ENCODE measurements at places on chromosomes 3 and 15.

- no peak for DNase-seq
Observed at GRCh38 chr3:75303741-75304140, 360.4 kb upstream of the FRG2C start.

DNA sequence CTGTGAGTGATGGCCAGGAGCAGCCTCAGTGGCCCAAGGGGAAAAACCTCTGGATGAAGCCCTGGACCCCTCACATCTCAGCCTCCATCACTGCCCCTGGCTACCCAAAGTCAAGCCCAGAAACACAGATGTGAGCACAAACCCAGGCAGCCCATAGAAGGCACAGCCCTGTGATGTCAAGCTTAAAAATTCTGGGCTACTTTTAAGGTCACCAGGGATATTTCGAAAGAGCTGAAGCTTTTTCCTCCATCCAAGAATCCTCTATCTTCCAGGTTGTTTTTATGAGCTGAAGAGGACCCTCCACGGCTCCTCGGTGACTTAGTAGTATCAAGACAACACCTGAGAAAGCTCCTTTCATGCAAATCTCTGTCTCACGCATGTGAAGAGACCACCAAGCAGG lies 11.5 kb downstream of the LIPC start:
- DNase-seq = no peak

- DNase-seq = no peak
Observed at GRCh38 chr3:170961616-170962400, 53.4 kb upstream of the EIF5A2 start.

GRCh38 chr3:155112661-155113389 lies 32.7 kb downstream of the MME start:
- no peak for DNase-seq

GRCh38 chr3:44890852-44891251 lies 16.4 kb downstream of the TGM4 start:
- no peak for DNase-seq

GRCh38 chr15:52261498-52262242 lies 33.9 kb downstream of the MYO5C start:
- peak; percentile 25 for DNase-seq

GRCh38 chr3:155917781-155918180 lies 47.3 kb downstream of the GMPS start:
- no peak for DNase-seq

DNA sequence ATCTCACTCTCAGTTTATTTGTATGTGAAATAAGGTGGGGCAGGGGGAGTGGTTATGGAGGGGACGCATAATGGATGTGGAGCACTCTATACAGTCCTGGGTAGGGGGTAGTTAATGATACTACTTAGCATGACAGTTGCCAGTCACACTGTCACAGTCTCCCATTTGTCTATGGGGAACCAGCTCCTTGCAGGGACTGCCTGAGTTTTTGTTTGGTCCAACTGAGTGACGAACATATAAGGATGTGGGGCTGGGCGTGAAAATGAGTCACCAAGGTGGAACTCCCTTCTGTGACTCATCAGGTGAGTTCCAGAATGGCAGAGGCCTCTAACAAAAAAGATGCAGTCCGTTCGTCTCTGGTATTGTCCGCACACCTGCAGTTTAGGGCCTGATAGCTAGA lies 235.3 kb upstream of the ST8SIA2 start:
- DNase-seq = no peak

- DNase-seq = no peak
Observed at GRCh38 chr3:100106094-100106493, 8.2 kb downstream of the FILIP1L start.

DNA sequence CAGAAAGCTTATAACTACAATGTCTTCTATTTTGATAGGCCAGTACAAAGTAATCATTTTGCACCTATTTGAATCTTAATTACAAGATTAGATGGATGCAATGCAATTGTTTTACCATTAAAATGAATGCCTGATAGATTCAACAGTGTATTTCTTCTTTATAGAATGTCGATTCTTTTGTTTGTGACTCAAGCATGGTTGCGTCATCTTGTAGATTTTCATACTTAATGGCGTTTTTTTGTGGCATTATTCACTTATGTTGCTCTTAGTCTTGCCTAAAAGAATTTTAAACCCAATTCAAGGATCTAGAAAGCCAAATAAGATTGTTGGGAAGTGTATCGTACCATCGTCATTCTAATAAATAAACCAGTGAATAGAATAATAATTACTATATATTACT lies 21.4 kb downstream of the ZBTB38 start:
- DNase-seq = no peak

- no peak for DNase-seq
Observed at GRCh38 chr15:70995383-70995970, 102.9 kb downstream of the LRRC49 start.

- no peak for DNase-seq
Observed at GRCh38 chr15:42387603-42388002, 28.3 kb downstream of the CAPN3 start.

DNA sequence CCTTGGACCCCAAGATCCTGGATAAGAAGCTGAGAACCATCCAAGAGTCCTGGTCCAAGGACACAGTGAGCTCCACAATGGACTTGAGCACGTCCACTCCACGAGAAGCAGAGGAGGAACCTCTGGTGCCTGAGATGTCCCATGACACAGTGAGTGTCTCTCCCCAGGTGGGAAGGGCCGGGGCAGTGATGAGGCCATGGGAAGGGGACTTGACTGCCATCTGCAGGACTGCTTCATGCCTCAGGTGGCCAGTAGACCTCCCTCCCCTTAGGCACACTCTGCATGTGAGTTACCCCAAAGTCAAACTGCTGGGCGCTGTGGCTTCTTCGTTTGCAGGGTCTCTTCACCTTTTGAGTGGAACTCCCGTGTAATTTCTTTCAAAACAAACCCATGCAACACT lies 59.7 kb downstream of the CCDC33 start:
- no peak for DNase-seq

GRCh38 chr15:74955017-74955416 lies 1.6 kb downstream of the RPP25 start:
- no peak for DNase-seq

DNA sequence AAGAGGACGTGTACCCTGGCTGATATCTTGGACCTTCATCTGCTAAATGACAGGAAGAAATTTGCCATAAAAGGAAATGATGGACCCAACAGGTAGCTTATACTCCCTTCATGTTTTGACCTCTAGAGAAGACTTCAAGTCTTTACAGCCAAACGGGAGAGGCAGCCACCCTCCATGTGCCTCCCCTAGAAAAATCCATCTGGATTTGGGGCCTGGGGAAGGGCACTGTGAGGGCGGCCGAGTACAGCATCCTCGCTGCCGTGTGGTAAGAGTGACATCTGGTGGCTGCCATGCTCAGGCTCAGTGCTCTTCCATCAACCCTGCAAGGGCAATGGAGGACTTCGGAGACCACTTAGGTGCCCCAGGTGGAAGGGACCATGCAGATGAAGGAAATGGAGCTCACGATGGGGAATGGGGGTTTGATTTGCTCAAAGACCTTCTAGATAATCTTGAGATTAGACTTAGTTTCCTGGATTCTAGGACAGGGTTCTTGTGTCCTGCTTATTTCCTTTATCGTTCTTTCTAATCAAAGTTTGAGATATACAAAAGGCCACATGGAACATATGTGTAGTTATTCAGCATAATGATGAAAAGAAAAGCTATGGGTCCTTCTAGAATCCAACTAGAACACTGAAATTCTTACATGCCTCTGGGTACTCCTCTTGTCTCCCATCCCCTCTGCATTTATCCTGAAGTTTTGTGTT lies 44.4 kb downstream of the AQP9 start:
- DNase-seq = peak; percentile 6

GRCh38 chr15:40743921-40744814 lies 10.9 kb downstream of the RMDN3 start:
- peak; percentile 56 for DNase-seq

GRCh38 chr3:126959921-126960603 lies 22.9 kb upstream of the PLXNA1 start:
- no peak for DNase-seq

DNA sequence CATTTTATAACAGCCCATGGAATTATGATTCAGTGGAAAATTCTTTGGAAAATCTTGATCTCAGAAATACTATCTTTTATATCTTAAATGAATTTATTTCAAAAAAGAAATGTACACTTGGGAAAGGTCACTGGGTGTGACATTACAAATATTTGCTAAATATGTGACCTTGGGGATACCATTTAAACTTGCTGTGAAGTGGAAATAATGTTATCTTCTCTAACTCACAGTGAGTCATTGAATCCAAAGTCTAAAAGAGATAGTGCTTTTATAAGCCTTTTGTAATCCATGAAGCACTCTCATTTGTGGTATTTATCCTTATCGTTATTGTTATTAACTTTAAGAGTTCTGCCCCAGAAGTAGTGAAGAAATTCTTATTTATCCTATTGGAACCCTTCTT lies 289.8 kb upstream of the SEMA6D start:
- no peak for DNase-seq

- no peak for DNase-seq
Observed at GRCh38 chr15:78429477-78429876, 8.5 kb upstream of the IREB2 start.

- DNase-seq = no peak
Observed at GRCh38 chr3:12796171-12797123, at the start of gene CAND2. TSS of gene CAND2 (plus strand) at chr3:12796680. CDS start at chr3:12796721, 41 bp downstream.

DNA sequence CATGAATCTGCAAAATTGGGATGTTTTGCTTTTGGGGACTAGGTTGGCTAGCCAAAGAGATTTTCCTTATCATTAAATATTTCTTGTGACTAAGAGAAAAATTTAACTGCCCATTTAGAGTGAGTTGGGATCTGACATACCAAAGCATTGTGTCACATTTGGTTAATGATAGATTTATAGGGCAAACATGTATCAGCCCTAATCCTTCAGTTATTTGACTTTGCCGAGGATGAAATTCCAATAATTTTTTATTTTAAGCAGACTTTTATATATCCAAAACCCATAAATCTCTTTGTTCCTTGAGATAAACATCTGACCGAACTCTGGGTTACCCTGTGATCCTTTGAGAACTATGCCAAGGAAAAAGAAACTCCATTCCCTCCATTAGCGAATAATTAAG lies 218.9 kb downstream of the CDIN1 start:
- DNase-seq = no peak

DNA sequence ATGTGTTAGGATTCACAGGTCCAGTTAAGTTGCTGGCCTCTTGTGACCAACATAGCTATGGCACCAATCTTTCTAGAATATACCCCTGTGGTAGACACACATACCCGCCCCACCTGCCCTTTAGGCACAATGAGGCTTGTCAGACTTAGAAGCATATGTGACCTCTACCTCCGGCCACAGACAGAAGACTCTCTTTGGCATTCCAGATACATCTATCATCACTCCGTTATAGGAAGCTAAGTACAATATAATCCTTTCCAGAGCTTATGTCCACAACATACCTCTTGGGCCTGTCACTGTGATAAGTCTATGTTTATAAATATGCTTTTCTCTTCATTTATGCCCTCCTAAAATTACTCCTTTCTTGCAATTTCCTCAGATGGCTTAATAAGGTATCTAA lies 39.8 kb downstream of the CD47 start:
- no peak for DNase-seq

DNA sequence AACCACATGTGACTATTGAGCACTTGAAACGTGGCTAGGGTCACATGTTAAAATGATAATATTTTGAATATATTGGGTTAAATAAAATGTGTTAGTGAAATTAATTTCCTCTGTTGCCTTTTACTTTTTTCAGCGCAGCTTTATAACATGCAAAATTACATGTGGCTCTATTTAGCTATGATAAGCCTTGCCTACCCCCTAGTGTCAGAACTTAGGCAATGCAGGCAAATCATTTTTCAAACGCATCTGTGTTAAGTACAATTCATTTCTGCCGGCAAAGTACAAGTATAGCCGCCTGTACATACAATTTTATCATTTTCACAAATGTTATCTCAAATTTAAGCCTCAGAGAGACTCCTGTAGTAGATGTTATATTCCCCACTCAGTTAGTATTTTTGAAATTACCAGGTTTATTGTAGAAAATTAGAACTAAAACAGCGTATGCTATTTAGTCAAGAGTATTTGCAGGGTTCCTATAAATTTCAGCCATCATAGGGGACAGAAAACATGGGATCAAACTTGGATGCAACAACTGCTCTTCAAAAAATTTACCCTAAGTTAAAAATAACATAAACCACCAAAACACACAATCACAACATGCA lies 56.1 kb downstream of the TAFA4 start:
- DNase-seq = peak; percentile 5

DNA sequence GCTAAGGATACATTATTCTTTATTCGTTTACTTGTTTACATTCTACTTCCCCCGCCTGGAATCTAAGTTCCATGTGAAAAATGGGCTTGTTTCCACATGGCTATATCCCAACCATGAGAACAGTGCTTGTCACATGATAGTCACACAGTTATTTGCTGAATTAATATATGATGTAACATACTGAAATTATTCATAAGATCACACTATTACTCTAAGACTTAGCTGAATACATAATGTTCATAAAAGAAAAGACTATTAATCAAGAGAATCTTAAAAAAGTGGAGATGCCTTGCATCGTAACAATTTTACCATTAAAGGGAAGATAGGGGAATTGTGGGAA lies 6.5 kb downstream of the PBRM1 start:
- no peak for DNase-seq

GRCh38 chr3:38120693-38121450 lies 16.1 kb downstream of the ACAA1 start:
- DNase-seq = no peak

DNA sequence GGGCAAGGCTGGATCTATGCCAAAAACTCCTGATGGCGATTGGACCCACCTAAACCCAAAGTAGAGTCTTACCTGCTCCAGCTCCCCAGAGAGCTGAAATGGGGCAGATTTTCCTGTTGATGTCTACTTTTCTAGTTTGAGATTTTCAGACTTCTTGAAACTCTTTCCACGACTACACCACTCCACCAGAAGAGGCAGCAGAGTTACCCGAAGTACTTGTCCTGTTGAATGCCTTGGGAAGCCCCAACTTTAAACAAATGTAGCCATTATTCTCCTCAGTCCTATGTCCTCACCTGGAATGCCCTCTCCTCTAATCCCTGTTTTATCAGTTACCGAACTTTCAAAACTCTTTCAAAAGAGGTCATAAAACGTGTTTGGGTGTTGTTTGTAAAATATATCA lies 843.8 kb downstream of the VGLL3 start:
- no peak for DNase-seq

- DNase-seq = no peak
Observed at GRCh38 chr3:58082047-58082446, 73.8 kb downstream of the FLNB start.

DNA sequence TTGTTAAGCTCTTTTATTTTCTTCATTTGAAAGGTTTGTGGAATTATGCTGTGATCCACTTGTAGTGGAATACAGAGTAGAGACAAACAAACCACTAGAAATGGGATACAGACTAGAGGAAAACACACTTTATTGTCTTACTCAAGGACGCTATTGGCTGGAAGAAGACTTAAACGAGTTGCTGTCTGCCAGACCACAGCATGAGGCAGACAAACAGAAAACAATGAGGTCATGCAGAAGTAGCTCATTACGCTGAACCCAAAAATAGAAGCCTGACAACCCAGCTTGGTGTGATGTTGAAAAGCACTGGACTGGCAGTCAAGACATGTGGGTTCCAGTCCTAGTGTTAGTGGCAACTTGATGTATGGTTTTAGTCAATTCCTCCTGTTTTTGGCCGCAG lies 62.4 kb upstream of the P3H2 start:
- no peak for DNase-seq

Data from stimulated activated CD4-positive, alpha-beta T cell treated with anti-CD3 and anti-CD28 coated beads, Interleukin-1b, Interleukin-23, amount 100 ng/mL, for 24 hours (primary cell).